ENCODE measurements at places on chromosomes 5 and 9.

GRCh38 chr5:139768807-139769465 is 26.7 kb upstream of the PSD2 start:
- no peak for DNase-seq

DNA sequence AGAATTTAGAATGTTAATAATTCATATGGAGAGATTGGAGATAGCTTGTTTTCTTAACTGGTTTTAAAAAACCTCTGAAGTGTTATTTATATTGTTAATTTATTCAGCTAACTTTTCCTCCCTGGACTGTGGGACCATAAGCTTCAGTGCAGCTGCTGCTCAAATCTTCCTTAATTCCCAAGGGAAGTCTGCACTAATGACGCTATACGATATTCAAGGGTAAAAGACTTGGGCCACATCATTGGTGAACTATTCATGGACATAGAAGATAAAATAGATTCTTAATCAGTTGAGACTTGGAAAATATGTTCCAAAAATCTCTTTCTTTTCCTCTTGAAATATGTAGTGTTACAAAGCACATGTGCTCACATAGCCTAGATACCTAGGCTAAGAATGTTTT is 31.1 kb upstream of the GAS1 start:
- DNase-seq: no peak

GRCh38 chr9:92592946-92593861 is 57.4 kb upstream of the ECM2 start:
- no peak for DNase-seq

GRCh38 chr9:127562841-127563401 is 49.2 kb upstream of the STXBP1 start:
- DNase-seq: no peak

DNA sequence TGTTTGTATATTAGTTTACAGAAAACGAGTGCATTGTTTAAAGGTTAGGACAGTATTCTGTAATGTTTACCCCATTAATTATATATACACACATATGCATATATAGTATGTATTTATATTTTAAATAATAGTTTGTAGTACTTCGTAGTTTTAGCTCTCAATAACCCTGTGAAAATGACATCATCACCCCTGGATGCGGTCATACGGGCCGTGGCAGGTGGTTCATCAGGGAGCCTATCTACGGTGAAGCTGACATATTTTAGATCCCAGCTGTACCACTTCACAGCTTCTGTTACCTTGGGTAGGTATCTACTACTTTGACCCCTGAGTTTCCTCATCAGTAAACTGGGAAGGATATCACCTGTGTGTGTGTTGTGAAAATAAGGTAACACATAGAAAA is 87.1 kb downstream of the NR3C1 start:
- DNase-seq: no peak

GRCh38 chr9:96874947-96875460 is 20.7 kb upstream of the ZNF782 start:
- DNase-seq: no peak

Measured in hippocampal formation (tissue), 2 donors.